Stimulated activated CD4-positive, alpha-beta T cell treated with anti-CD3 and anti-CD28 coated beads, Interleukin-15, amount 100 ng/mL, for 24 hours (primary cell): ENCODE measurements at places on chromosomes 1 and 21.

GRCh38 chr1:147177611-147178380 lies 5.5 kb upstream of the PRKAB2 start:
- DNase-seq: peak; percentile 5

DNA sequence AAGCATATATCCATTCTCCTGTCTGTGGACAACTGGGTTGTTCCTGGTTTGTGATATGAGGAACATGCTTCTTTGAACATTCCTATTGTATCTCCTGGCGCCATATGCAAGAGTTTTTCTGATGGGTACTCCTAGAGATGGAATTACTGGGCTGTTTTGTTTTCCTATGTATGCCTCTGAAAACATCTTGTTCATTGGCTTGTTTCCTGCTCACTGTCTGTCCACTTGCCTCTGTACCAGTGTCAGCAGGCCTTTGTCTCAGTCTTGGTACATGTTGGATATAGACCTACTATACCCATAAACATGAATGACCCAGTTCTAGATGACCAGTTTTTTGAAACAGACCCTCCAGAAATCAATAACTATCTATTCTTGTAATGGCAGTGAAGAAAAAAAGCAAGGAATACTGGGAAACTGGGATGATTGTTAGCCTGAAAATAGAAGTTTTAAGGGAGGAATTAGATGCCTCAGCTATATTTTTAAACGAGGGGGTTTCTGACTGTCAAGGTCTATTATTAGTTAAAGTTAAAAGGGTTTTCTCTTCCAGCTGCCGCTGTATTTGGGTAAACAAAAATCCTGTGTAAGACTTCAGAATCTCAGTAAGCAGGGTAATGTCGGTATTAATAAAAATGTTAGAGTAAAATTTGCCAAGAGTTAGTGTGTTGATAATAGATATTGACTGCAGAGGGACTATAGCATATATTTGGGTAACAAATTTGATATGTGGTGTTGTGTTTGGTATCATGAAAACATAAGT lies 103.6 kb downstream of the RYR2 start:
- no peak for DNase-seq

DNA sequence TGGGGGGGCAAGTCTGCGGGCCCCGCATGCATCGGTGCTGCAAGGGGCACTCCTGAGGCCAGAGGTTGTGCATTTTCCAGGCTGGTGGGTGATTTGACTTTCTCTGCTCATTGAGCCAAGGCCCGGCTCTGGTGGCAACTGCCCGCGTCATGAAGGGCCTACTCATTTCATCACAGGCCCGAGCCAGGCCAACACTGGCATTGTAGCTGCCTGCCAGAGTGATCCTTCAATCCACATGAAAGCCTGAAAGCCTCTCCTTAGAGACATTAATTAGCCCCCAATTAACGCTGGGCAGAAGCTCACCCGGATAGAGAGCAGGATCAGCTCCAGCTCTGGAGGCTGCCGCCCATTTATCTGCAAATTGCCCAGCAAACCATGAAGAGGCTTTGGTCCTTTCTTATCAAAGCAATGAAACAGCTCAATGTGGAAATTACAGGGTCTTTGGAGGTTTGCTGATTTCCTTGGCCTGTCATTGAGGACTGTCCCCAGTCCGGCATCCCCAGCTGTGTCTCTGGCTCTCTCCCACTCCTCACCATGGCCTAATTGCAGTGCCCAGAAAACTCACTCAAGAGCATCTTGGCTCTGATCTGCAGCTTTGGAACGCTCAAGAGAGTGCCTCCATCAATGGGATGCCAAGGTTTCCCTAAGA lies 50.4 kb upstream of the STUM start:
- no peak for DNase-seq

- no peak for DNase-seq
Measured at GRCh38 chr1:172139196-172139595, 281.3 kb upstream of the C1orf105 start.

- DNase-seq: no peak
Measured at GRCh38 chr21:45982092-45982757, 655 bp downstream of the COL6A1 start.

DNA sequence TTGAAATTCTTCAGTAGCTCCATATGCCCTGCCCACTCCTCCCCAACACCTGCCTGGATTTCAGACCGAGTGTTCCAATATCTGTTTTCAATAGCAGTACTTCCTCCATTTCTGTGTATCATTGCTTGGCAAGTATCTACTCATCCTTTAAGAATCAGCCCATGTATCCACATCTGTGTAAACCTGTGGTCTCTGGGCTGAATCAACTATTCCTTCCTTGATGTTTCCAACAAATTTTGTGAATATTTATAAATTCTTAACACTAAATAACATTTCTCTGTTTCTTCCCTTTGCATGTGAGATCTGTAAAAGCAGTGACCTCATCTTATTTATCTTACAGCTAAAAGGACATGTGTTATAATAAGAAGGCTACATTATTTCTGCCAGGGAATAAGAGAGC lies 26.0 kb upstream of the UAP1 start:
- no peak for DNase-seq
